HS-27A (cell line): ENCODE measurements at places on chromosomes 7 and 10.

DNA sequence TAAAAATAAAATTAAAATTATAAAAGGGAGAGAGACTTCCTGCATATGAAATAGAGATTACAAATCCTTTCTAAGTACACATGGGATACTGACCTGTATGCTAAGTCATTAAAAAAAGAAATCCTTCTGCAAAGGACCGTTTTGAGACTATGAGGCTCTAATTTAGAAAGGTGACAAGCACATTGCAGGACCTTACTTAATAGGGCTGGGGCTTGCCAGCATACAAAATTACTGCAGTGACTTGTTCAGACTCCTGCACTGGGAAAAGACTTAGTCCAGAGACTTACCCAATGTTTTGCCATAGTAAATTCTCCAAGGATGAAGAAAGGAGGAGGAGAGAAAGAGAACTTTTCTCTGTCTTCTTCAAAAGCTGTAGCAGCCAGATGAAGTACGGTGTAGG, 193.6 kb downstream of the KCNMA1 start:
- no peak for DNase-seq

DNA sequence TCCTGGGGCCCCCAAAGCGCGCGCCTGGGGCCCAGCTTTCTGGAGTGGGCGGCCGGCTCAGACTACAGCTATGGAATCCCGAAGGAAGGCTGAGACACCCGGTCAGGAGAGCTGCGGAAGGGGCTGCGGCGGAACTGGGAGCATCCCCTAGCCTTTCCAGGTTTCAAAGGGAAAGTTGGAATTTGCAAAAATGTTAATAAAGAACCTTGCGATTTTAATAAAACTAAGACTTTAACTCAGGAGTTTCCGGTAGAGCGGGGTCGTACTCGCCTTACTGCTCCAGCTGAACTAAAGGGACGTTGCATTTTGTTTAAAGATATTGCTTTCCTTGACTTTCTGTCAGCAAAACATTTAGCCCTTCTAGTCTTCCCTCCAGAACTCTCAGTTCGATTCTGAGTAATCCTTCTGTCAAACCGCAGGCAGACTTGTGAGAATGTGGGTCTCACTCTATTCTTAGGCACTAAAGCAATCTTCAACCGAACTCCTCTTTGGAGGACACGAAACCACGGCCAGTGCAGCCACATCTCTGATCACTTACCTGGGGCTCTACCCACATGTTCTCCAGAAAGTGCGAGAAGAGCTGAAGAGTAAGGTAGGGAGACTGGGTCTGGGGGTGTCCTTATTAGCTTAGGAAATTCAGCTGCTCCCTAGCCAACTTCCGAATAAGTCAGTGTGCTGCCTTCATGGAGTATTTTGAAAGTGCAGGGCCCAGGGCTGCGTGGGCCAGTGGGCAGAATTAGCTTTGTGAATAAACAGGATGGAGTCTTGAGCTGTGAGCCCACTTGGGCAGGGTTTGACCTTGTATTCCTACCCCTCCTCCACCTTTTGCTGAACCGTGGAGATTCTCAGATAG, 1.9 kb downstream of the CYP26A1 start:
- DNase-seq, result no peak

DNA sequence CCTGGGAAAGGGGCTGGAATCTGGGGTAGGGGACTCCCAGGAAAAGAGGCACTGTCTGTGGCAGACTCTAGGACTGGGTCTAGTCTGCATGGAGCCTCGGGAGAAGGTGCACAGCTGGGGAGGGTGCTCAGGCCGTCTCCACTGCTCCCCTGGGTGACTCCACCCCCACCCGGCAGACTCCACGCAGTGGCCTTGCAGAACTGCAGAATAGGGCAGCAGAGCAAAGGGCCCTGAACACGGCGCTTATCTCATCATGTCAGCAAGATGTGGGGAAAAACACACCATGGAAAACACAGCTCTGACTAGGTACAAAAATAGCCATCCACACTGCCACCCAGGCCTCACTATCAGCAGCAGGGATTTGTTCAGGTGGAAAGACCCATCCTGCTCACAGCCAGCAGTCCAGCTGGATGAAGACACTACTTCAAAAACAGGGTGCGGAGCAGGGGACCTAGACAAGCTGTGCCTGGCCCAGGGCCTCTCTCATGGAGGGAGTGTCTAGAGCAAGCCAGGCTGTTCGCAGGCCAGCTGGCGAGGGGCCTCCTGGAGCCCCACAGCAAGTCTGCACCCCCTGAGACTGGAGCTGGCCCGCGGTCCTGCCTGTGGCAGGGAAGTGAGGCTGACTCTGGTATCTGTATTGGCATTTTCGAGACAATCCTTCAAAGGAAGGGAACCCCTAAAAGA, 11.7 kb downstream of the MAT1A start:
- no peak for DNase-seq

GRCh38 chr7:83796760-83797159, 147.8 kb upstream of the SEMA3E start:
- no peak for DNase-seq

- DNase-seq, result peak; percentile 64
Observed at GRCh38 chr10:43408710-43409384, at the start of gene HNRNPF. Gene HNRNPF (minus strand): TSS chr10:43409186. CDS start chr10:43387884, 21,302 bp downstream.

- no peak for DNase-seq
Observed at GRCh38 chr7:66333443-66333842, 128.3 kb downstream of the TPST1 start.

DNA sequence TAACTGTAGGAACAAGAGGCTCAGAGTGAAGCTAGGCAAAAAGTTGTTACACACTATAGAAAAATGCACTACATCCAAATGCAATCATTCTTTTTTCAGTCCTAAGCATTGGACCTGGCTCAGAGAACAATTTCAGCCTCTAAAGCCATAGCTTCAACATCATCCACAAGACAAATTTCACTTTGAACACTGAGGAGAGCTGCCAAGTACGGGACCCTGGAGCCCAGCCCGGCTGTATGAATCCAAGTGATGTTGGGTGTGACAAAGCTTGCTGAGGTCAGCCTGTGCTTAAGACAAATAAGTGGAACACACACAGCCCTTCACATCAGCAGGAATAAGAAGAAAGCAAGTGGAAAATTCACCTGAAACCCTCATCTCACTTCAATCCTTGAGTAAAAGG, 233.1 kb upstream of the PFKP start:
- no peak for DNase-seq

DNA sequence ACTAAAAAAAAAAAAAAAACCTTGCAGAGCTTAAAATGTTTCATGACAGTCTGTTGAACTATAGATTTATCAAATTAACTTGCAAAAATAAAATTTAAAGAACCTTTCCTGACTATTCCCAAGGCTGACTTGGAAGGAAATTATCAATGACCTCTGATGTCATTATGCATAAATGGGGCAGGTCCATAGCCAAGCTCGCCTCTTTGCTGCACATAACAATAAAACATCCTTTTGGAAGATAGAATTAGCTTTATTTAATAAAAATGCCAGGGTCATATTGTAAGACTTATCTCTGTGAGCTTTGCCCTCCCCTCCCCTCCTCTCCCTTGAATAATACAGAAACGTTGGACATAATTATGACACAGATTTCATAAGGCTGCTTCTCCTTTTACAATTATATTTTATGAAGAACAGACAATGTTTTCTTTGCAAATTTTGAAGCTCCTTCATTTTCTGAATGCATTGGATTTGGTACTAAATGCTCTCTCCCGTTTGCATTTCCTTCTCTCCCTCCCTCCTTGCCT, 444.8 kb downstream of the AUTS2 start:
- DNase-seq, result no peak

DNA sequence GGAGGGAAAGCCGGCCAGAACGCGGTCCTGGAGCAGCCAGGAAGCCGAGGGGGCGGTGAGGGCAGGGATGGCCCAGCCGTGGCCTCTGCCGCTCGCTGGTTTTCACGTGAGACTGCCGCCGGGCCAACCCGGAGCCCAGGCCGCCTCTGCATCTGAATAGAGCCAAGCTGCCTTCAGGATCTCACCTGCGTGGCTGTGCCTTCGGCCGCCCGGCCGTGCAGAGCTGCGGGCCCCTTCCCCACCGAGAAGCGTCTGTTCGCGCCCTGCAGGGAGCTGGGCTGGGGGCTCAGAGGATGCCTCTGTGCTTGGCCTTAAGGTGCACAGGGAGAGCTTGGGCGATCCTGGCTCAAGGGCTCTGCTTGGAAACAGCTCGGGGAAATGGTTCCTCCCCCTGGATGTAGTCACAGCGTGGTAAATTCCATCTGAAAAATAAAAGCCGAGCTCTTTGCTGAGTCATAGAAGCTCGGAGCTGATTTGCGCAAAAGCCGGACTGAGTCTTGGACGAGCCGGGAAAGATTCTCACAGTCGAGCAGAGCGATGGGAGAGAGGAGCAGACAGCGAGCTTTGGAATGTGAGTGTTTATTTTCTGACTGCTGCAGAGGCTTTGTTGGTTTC, at the start of gene JAKMIP3:
Gene JAKMIP3 (plus strand): TSS at position 456 of the 615 bp plus-strand sequence. CDS start 38,863 bp downstream, outside the sequence.
- no peak for DNase-seq

- DNase-seq, result no peak
Observed at GRCh38 chr10:33674986-33675599, 340.6 kb upstream of the NRP1 start.

DNA sequence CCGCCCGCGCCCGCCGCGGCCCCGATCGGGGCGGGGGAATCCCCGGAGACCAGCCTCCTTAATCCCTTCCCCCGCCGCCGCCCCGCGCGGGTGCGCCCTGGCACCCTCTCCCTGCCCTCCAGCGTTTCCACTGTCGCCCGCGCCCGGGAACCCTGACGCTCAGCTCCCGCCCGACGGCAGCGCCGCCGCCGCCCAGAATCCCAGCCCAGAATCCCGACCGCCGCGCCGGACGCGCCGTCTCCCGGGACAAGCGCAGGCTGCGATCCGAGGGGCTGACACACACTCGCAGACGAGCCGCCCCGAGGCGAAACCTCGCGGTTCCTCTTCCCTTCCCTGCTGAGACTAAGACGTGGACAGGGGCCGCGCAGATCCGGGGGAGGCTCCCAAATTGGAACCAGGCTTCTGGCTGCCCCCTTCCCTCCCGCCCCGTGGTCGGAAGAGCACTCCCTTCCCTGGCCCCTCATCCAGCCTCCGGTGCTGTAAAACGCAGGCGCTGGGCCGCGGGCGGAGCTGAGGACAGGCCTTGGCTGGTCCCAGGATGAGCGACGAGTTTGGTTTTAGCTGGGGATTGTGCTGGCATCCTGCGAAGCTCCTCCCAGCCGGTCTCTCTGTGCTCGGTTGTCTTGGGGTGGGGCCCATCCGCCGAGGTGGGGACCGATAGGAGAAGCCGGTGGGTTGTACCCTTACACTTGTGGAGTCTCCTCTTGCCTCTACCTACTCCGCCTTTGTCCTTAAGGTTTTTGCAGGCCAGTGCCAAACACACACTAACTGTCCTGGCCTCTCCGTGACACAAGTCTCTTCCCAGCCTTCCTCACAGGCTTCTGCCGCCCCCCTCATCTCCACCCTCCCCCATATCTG, 1.1 kb downstream of the MARVELD1 start:
- no peak for DNase-seq

- no peak for DNase-seq
Observed at GRCh38 chr10:21519941-21520436, 5.5 kb downstream of the SKIDA1 start.

- no peak for DNase-seq
Observed at GRCh38 chr10:132512693-132513345, 24.8 kb upstream of the INPP5A start.

DNA sequence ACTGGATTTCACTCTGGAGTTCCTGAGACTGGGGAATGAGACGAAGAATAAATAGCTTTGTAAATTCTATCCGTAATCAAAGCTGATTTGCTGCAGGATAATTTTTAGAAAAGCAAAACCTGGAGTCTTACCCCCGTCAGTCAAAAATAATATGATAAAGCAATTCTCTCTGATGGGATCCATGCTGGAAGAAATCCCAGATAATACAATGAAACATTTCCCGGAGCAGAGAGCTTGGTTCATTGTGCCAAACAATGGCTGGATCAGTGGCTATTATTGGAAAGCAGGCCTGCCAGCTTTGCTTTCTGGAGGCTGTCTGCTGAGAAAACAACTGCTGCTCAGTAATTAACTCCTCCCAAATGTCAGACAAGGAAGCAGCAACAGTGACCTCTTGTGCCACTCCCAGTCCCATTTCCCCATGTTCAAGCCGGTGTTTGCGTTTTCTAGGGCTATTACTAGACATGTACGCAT, 609.4 kb upstream of the PCDH15 start:
- no peak for DNase-seq

DNA sequence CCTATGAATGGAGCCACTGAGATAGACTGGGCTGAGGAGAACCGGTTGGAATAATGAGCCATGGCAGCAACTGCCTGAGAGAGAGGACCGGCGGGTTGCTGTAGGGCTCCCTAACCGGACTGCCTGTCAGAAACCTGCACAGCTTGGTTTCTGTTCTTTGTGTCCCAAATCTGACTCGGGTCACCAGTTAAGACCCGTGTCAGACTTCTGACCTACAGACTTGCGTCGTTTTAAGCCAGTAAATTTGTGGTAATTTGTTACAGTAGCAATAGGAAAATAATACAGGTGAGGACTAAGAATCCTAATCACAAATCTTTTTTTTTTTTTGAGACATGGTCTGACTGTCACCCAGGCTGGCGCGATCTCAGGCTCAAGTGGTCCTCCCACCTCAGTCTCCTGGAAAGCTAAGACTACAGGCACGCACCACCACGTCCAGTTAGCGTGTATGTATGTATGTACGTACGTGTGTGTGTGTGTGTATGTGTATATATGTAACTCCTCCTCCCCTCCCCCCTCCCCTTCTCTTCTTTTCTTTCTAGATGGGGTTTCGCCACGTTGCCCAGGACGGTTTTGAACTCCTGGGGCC, 672 bp upstream of the DDX56 start:
- no peak for DNase-seq

DNA sequence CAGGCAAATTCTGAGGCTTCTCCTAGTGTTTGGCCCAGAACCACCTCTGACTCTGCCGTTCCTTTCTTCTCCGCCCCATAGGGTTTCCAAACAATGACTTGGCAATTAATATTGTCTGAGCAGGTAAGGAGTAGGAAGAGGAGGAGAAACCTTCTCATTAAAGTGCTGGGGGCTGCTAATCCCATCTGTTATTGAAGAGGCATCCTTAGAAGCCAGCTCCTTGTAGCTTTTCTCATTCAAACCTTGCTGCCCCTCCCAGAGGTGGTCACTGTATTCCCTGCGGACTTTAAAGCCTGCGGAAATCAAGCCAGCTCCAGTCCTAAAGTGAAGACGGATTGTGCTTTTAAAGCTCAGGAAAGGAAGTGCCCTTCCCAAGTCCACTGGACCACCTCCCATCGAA, 1.4 kb upstream of the NKX1-2 start:
- no peak for DNase-seq

- no peak for DNase-seq
Observed at GRCh38 chr7:130288829-130289228, 4.1 kb upstream of the CPA4 start.

GRCh38 chr7:69211739-69212138, 386.5 kb upstream of the AUTS2 start:
- no peak for DNase-seq

DNA sequence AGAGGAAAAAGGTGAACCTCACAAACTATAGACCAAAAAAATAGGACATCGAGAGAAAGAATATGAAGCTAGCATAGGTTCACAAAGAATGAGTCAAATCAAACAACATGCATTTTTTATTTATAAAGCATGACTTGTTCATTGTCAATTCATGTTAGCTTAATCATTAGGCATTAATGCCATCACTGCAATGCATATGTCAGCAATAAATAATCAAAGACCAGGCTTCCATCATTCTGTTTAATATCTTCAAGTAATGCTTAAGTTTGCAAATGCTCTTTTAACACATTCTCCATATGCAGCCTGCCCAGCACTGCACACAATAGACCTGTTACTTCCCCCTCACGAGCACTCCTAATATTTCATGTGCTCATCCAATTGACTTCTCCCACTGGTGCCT, 8.9 kb upstream of the MAGI2 start:
- no peak for DNase-seq
